RCC 7860 (cell line): ENCODE measurements at places on chromosomes 16 and 17.

- peak; percentile 86 for DNase-seq
Measured at GRCh38 chr17:59845595-59846393, 46.9 kb downstream of the TUBD1 start.

DNA sequence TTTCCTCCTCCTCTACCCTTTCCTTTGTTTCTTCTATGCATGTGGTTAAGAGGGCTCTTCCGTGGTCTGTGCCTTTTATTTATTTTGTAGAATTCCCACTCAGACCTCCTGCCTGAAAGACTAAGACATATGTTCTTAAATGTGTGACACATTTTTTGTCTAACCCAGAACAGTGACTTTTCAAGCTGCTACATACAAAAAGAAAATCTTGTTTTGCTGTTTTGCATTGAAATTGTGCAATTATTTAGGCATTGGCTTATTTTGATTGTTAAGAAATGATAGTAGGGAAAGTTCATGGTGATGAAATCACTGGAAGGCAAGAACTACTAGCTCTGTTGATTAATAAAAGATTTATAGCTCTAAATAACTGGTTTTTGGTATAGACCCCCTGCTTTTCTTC is 76.8 kb downstream of the TUBD1 start:
- DNase-seq, result no peak

GRCh38 chr17:826778-827177 is 44.6 kb downstream of the MRM3 start:
- no peak for DNase-seq

GRCh38 chr17:8095361-8095760 is 7.8 kb upstream of the ALOX12B start:
- no peak for DNase-seq

- DNase-seq, result no peak
Measured at GRCh38 chr16:85234310-85235204, 122.3 kb upstream of the CIBAR2 start.

GRCh38 chr16:29664091-29664921 is 1.3 kb downstream of the SPN start:
- DNase-seq, result no peak

DNA sequence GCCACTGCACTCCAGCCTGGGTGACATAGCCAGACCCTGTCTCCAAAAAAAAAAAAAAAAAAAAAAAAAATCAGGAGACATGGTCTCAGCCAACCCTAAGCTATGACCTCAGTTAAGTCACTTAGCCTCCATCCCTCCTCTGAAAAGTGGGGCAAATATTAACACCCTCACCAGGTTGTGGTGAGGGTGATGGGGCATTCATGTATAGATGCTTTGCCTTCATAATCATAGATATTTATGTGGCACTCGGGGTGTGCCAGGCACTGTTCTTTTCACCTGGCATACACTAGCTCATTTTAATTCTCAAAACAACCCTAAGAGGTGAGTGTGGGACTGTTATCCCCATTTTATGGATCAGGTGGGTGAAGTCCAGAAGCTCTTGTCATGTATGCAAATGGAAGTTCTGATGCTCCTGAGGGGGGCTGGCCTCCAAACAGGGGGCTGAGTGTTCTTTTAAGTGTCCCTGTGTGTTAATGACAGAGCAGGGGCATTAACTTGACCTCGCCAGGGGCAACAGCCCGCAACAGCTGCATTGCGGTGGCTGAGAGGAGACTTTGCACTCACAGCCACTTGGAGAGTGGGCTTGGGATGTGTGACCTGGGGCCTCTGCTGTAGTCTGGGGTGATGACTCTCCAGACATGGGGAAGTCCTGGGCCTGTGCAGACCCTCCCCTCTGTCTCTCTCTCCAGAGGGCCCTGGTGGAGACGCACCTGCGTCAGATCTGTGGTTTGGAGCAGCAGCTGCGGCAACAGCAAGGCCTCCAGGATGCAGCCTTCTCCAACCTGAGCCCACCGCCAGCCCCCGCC is 4.1 kb downstream of the TBKBP1 start:
- no peak for DNase-seq

DNA sequence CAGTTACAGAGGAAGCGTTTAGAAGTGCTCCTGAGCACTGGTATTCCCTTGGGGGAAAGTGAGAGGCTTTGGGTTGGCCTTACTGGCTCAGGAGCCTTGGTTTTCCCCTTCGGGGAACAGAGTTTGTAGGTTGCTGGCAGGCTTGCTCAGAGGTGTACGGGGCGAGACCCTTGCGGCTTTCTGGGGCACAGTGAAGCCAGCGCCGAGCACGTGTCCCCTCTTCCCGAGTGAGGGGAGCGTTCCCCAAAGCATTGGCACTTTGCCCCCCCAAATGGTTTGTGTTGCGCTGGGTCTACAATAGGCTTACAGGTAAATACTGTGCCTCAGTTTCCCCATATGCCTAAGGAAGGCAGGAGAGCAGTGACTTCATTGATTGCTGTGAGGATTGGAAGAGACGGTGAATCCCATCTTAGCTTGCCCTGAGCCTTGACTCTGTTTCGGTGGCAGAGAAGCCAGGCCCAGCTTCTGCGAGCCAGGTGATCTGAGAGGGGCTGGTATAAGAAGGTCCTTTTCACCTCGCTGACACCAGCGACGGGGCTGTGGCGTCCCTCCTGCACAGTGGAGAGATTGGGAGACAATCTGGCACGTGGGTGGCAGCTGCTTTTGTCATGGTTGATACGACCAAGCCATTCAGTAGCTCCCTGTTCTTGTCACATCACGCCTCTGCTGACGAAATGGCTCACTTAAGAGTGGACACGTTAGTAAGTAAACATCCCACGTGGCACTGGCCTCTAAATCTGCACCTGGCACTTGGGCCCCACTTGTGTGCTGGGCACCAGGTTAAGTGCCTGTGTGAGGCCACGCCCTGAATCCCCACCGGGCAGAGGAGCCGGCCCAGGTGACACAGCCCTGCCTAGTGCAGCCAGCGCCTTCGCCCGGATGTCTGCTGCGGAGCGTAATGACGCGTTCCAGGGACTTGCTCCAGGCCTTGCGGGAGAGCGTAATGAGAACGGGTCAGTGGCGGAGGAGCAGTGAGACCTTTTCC is 55.0 kb downstream of the MEAK7 start:
- DNase-seq, result no peak

GRCh38 chr16:22670551-22671041 is 143.4 kb upstream of the HS3ST2 start:
- no peak for DNase-seq

DNA sequence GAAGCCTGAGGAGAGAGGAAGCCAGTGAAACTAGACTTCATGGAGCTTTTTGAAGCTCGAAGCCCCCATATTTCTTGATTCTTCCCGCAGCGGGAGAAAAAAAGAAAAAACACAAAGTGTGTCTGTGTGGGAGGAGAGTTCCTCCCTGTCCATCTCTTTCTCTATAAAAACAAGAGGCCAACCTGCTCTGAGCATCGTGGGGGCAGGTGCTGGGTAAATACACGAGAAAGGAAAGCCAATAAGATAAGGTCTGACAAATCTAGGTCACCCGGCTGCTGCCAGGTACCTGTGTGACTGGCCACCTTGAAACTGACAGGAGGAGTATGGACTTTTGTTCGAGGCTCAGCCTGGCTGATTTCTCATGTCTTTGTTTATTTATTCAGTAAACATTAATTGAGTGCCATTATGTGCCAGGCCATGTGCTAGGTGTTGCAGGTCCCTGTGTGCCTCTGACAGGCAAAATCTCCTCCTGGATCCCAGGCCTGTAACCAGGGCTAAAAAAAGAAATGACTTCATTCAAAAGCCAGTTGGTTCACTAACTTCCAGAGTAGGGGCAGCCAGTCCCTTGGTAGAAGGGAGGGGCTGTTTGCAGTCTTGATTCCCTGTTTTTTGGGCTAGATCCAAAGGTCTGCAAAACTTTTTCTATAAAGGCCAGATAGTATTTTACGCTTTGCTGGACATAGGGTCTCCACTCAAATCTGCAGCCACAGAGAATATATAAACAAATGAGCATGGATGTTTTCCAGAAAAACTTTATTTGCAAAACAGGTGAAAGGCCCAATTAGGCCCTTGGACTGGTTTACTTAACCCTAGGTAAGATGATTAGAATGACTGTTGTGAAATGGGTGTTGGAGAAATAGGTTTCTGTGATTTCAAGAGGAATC is 35.6 kb downstream of the YPEL2 start:
- DNase-seq, result no peak
